ENCODE measurements at places on chromosomes 11 and 22.

- no peak for DNase-seq
Observed at GRCh38 chr11:115437902-115438575, 66.2 kb downstream of the CADM1 start.

DNA sequence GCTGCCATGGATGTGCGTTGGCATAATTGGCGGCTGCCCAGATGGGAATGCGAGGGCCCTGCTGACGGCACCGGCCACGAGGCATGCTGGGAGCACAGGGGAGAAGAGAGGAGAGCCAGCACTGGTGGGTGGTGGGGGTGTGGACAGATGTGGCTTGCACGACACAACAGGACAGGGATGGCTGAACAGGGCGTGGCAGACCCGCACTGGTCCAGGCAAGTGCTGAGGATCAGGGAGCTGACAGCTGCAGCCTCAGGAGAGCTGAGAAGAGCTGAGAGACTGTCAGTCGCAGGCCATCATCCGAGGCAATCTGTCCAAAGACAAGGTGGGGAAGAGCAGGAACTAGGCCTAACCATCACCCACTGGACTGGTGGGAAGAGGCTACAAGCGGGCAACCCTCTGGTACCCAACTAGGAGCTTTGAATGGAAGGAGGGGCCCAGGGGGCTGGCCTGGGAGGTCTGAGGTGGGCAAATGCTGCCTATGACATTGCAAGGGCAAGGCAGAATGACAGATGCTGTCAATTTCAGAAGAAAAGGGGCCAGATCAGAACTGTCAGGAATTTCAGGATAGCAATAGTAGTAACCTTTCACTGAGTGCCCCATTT lies 2.4 kb downstream of the GNB1L start:
- DNase-seq = no peak

- DNase-seq = no peak
Observed at GRCh38 chr11:128961645-128962044, 19.0 kb upstream of the TP53AIP1 start.

GRCh38 chr11:6438979-6439571 lies 1.7 kb downstream of the HPX start:
- DNase-seq = no peak

DNA sequence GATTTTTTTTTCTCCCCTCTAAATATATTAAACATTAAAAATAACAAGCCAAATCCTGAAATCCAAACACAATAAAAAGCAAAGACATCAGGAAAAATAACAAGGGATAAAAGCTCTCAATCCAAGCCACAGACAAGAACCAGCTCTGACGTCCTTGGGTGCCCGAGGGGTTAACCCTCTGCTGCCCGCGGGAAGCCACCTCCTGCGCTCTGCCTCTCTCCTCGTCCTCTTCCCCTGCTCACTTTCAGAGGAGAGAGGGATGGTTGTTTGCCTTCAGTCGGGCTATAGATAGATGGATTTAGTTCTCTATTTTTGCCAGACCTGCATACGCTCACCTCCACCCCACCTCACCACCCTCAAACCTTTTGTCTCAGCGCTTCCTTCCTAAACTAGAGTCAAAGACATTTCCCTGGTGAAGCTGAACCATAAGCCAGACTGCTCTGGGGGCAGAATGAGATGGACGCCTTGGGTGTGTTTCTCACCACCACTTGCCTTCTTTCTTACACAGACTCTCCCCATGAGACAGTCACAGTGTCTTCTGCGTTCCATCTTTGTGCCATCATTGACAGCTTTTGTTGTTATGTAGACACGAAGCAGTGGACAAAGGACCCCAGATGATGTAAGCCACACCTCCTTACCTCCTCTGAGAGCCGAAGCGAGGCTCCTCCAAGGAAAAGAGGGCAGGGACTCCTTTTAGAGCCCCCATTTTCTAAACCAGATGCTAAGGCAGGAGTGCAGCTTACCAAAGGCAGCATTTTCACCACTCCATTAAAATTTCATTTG lies 142.5 kb upstream of the HSD17B12 start:
- DNase-seq = no peak

GRCh38 chr11:108592591-108593213 lies 866 bp downstream of the EXPH5 start:
- no peak for DNase-seq

DNA sequence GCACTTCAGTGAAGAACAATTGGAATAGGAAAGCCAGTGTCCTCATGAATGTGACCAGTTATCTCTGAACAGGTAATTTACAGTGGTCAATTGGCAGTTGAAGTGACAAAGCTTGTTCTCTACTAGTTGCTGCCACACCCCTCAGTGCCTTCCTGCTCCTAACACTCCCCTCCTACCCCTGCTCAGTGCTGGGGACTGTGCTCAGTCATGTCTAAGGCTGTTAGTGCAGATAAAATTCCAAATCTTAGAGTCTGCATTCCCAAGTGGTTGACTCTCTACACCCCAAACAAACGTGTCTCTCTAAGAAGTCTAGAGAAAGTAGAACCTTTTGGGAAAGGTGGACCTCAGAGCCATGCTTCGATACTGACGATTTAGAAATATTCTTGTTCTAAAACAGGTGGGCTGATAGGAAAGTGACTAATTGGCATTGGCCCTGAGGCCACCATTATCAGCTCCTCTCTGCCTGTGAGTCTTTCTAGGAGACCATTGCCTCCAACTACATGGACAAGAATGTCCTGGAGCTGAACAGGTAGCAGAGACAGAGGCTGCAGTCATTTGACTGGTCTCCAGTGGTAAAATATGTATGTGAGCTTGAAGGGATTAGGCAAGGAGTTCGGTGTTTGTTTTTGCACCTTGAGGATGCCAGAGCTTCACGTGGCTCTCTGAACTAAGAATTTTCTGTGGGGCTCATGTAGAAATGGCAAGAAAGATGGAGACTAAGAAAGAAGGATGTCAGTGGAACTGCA lies 22.1 kb upstream of the NNMT start:
- no peak for DNase-seq

- no peak for DNase-seq
Observed at GRCh38 chr11:113481672-113482071, 6.5 kb upstream of the DRD2 start.

- no peak for DNase-seq
Observed at GRCh38 chr11:128052912-128053641, 534.3 kb downstream of the ETS1 start.

- DNase-seq = peak; percentile 75
Observed at GRCh38 chr11:65524741-65525545, at the start of gene SCYL1. Gene SCYL1 (plus strand): TSS chr11:65525083. CDS start chr11:65525154, 71 bp downstream.

- DNase-seq = no peak
Observed at GRCh38 chr11:57536947-57537619, at the start of gene SMTNL1. Gene SMTNL1 (plus strand): TSS chr11:57537595. CDS start chr11:57542643, 5,048 bp downstream.

DNA sequence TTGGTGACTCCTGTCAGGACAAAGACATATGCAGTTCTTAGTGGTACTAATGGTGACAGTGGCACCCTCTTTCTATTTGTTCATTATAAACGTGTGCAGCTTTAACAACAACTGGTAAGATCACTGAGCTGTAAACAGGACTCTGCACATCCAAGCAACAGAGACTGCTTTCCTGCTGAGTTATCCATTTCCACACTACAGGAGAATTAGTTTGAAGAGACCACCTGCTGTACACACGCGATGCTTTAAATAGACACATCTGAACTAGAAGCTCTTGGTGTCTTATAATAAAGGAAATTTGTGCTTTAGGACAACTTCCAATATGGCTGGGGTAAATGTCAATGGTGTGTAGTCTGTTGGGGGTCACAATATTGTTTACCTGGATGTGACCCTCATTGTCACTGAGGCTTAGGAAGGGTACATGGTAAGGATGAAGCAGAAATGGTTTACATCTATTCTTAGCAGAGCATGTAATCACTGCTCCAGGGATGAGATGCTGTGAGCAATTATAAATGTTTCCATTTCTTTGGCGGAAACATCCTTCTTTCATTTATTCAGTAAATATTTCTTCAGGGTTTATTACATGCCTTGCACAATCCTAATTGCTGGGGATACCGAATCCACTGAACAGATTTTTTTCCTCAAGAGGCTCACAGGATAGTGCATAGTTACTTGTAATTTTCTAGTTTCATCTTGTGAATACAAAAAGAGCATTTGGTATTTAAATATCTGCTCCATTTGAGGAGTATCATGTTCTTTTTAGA lies 354.0 kb upstream of the CCDC90B start:
- DNase-seq = no peak

All from stimulated activated CD4-positive, alpha-beta T cell treated with anti-CD3 and anti-CD28 coated beads, Interleukin-1b, Interleukin-23, amount 100 ng/mL, for 1 hour (primary cell).